CD4-positive, alpha-beta T cell treated with Interleukin-1 beta for 1 hour (primary cell): ENCODE measurements at places on chromosomes 7 and 10.

DNA sequence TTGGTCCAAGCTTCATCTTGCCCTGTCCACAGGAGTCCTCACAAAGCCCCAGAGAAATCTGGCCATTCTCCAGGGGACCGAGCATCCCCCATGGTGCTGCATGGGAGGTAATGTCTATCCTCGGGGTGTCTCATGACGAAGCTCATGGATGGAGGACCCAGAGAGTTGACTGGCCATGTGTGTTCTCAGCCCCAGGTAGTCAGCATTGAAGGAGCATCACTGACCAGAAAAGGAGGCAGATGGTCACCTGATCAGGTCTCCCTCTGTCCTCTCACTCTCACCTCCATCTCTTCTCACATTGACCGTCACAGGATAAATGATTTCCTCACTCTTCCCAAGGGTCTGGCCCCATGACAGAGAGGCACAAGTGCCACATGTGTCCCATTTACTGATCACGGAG is 33.4 kb upstream of the GDF10 start:
- no peak for DNase-seq

DNA sequence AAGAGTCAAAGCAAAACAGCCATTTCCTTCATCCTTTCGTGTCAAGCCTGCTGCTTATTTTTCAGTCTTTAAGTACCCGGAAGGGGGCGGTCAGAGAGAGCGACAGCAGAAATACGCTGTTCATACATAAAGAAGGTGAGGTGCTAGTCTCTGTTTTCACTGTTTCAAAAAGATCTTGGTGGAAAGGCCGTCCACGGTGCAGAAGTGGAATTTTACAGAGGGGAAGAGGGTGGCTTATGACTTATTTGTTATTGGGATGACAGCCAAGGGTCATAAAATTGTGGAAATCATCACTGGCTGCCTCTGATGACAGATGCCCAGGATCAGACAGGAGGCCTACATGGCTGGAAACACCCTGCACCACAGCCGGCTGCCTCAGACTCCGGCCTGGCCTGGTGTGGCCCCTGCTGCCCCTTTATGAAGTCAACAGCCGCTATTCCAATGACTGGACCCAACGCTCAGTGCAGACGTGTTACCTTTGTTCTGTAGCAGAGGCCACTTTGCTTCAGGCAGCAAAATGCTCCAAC is 57.0 kb downstream of the HIPK2 start:
- DNase-seq: no peak

- no peak for DNase-seq
Observed at GRCh38 chr7:17558135-17558534, 259.7 kb downstream of the AHR start.

- no peak for DNase-seq
Observed at GRCh38 chr7:7720750-7721621, 2.6 kb upstream of the RPA3 start.

DNA sequence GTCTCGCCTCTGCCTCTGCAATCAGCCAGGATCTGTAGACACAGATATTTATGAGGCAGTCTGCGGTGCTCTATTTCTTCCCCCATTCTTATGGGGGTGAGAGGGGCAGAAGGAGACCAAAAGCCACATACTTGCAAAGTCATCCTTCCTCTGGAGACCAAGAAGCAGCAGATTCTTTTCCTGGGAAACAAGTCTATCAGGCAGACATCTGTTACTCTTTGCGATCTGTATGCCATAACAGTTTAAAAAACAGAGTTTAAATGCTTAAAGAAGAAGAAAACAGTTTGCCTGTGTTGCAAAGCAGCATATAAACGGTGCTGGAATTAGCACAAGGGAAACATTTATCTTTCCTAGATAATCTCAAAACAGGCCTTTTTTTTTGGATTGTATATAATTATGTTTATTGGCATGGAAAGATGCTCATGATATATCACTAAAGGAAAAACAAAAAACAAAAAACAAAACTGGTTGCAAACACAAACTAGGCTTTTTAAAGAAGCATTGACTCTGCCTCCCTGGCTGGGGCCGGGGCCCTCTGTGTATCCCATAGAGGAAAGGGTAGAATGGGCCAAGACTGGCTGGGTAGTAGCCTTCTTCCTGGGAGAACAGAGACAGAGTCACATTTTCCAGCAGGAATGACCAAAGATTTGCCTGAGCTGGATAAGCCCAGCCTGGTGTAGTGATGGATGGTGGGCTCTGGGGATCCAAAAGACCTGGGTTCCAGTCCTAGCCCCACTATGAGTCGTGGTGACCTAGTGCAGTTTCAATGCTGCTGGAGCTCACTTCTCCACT is 50.4 kb downstream of the RGS10 start:
- DNase-seq: no peak

DNA sequence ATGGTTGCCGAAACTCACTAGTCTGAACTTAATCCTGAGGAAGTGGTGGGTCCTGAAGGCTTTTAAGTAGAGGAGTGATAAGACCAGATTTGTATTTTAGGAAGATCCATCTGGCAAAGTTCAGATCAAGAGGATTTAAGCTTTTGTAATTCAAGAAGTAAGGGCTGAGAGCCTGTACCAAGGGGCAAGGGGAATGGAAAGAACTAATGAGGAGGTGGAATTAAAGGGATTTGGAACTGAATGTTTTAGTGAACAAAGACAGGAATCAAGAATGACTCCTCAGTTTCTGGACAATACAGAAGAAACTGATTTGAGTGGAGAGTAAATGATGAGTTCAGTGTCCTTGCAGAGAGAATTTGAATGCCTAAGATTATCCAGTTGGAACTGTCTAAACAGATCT is 249.0 kb downstream of the C7orf25 start:
- no peak for DNase-seq
